Hematopoietic multipotent progenitor cell treated with erythropoietin and hydrocortisone succinate and interleukin-3 and kit ligand, for 8 days (in vitro differentiated cells): ENCODE measurements at places on chromosomes 6 and 20.
A peak's percentile ranks its signal among the peaks of the same experiment; 100 is the strongest.

GRCh38 chr6:4322134-4322845, 186.9 kb upstream of the ECI2 start:
- DNase-seq: no peak

GRCh38 chr6:18081025-18081668, 41.3 kb downstream of the NHLRC1 start:
- no peak for DNase-seq

GRCh38 chr6:78797270-78797669, 70.1 kb upstream of the IRAK1BP1 start:
- DNase-seq: no peak

DNA sequence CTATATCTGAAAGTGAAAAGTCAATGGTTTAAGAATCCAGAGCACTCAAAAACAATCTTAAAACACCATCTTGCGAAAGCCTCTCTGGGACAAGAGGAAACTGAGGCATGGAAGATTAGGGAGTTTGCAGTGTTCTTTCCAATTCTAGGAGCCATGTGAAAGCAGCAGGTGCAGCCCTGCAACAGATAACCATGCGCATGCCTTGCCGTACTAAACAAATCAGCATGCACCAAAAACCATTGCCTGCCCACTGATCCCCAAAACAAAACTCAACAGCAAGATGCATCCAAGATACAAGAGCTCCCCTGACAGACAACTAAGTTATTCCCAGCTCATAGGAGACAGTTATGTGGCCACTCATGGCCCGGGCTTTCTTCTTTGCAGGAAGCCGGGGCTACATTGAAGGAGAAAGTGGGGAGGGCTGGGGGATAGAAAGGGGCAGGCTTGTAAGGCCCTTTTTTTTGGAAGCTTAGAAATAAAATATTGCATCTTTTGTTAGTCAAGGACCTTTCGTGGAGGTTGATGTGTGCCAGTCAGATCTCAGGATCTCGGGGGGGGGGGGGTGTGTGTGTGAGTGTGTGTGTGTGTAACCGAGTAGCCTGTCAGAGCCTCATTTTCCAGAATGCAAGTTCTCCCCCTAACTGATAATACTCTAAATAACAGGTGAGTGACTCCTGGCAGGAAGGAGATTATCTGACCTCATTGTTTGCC, 178.4 kb downstream of the MBOAT1 start:
- DNase-seq: peak; percentile 20

DNA sequence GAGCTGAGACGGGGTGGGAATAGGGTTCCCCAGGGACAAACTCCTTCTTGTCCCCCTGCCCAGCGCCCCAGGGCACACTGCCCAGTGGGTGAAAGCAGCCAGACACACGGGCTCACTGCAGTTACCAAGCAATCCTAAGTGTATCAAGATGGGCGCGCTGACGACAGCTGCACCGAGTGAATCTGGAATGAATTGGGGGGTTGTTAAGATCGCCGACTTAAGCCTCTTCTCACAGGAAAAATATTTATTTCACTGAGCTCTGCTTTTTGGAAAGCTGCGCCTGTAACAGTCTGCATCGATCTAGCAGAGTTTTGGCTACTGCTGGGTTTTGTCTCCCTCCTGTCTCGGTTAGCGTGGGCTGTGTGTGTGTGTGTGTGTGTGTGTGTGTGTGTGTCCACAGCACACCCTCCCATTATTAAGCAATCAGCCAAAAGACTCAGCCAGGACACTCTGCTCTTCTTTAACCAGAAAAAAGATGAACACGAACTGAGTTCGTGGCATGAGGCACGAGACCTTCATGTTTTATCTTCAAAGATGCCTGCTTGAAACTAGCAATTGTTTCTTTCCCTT, 35.9 kb downstream of the RIPOR3 start:
- DNase-seq: no peak

DNA sequence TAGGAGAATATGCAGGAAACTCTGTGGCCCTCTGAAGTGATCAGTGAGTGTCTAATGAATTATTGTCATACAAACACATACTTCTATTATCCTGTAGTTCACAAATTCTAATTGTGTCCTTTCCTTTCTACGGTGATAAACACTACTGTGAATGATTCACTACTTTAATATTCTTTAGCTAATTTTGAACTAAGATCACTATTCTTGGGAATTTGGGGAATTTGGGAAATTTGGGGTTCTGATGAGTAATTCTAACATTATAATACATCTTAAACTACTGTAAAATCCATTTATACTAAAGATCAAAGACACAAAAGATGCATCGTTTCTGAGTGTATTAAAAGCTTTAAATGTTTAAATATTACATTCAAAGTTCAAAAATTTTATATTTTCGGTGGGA, 1287.2 kb upstream of the CITED2 start:
- no peak for DNase-seq

DNA sequence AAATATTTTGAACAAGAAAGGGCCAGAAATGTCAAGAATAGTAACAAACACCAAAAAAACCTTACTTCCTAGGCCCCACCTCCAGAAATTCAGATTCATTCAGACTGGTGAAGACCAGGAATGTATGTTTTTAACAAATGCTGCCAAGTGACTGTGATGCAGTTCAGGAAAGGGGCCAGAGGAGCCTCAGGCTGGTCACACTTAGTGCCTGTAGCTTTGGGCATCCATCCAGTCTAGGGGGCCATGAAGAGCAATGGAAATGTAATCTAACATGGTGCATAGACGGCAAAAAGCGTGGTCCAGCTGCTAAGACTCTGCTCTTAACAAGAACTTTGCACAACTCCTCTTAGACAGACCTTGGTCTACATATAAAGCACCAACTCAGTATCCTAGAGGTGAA, 7.1 kb downstream of the GJA1 start:
- DNase-seq: no peak

GRCh38 chr6:9044426-9044825, 609.1 kb upstream of the SLC35B3 start:
- DNase-seq: no peak

- no peak for DNase-seq
Measured at GRCh38 chr20:57009355-57009754, 257.1 kb downstream of the BMP7 start.

GRCh38 chr20:35503841-35504561, 25.5 kb downstream of the C20orf173 start:
- DNase-seq: no peak

GRCh38 chr6:87230801-87231200, 75.4 kb downstream of the ZNF292 start:
- DNase-seq: no peak

GRCh38 chr6:167930295-167930694, 67.2 kb upstream of the KIF25 start:
- no peak for DNase-seq

GRCh38 chr20:10683537-10683936, 9.7 kb upstream of the JAG1 start:
- DNase-seq: no peak

DNA sequence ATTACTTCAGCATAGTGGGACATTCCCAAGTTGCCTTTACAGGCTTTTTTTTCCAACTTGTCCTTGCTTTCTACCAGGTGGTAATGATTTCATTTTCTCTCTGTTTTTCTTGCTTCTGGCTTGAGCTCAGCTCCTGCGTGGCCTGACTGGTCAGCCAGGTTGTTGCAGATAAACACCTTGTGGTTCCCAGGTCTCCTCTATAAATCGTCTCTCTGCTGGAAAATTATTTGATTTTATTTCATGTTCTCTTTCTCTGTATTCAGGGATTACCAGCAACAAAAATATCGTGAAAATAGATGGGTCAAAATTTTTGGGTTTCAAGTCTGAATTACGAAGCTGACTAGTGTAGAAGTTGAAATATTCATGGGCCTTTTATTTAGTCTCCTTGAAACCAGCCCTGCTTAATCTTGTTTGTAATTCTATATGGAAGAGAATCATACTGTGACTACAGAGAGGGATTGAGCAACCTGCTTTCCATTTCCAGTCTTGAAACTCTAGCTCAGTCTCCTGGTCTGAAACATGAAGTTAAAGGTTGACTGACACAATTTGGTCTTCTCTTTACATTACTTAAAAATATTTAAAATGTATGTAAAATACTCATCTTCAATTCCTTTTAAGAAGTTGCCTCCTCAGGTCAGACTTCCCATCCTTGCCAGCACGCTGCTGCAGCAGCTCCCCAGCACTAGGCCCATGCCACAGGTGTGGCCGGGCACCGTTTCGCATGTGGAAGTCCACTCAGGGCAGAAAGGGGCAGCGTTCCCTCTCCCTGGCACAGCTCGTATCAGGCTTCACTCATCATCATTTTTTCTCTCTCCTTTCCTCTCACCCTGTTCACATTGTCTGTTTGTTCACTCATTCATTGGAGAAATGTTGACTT, 7.1 kb downstream of the DUSP22 start:
- no peak for DNase-seq

GRCh38 chr6:159013229-159013628, 13.2 kb upstream of the RSPH3 start:
- no peak for DNase-seq

DNA sequence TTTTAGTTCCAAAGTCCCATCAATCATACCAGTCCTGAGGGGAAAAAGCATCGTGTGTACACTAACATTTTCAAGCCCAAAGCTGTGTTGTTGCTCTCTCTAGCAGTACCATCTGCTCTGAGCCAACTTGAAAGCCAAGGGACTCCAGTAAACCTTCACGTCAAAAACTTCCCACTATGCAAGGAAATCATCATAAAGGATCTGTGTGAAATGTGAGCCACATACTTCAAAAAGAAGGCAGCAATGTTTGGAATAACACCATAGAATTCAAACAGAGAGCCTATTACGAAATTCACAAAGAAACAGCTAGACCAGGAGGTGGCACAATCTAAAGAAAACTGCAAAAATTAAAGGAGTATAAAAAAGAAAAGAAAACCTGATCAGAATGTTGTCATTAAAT, 399.8 kb upstream of the EPHA7 start:
- DNase-seq: no peak

GRCh38 chr6:69422020-69422419, 374.8 kb downstream of the LMBRD1 start:
- no peak for DNase-seq

DNA sequence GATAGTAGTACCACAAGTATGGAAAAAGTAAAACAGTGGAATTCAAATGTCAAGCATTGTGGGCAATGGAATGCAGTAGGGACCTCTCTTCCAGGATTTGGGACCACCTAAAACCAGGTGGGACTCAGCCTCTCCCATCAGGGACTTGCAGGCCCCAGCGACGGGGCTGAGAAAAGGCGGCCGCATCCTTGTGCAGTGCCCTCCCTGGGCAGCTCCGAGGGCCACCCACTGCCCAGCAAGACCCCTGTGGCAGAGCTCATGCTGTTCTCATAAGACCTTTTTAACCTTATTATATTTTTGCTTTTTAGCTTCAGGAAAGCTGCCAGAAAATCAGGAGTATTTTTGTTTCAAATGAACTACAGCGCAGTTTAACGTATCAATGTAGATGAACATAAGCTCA, 142.6 kb upstream of the RPS6KA2 start:
- no peak for DNase-seq
